ENCODE measurements at places on chromosomes 6 and 20.

GRCh38 chr6:24493945-24494820 lies 586 bp upstream of the ALDH5A1 start:
- no peak for DNase-seq

DNA sequence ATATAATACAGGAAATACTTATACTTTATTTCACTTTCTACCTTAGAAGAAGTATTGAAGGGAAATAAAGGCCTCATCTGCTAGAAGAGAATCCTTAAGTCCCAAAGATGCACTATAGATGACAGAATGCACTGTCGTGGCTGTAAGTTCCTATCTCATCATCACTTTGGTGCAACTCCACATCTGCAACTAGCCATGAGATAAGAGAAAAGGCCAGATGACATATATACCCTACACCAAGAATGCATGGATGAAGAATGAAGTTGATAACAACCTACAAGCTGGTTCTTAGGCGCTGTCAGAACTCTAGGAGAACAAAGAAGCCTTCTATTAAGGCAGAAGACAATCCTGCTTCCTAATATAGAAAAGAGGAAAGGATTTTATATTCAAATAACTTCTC lies 11.6 kb upstream of the PLN start:
- DNase-seq = no peak

DNA sequence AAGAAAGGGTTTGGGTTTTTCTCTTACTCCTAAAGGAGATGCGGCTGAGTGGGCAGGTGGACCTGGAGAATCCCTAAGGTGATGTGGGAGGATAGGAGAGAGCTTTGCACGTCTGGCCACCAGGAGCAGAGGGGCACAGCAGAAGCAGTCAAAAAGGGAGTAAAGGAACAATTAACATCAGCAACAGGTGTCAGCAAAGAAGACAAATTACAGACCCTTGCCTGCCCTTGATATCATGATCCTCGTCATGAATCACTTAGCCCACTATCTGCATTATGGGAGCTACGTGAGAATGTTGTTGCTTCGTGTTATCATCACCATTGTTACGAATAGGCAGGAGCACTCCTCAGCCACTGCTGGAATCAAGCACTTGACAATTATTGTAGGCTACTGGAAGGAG lies 25.5 kb upstream of the ARG1 start:
- no peak for DNase-seq

DNA sequence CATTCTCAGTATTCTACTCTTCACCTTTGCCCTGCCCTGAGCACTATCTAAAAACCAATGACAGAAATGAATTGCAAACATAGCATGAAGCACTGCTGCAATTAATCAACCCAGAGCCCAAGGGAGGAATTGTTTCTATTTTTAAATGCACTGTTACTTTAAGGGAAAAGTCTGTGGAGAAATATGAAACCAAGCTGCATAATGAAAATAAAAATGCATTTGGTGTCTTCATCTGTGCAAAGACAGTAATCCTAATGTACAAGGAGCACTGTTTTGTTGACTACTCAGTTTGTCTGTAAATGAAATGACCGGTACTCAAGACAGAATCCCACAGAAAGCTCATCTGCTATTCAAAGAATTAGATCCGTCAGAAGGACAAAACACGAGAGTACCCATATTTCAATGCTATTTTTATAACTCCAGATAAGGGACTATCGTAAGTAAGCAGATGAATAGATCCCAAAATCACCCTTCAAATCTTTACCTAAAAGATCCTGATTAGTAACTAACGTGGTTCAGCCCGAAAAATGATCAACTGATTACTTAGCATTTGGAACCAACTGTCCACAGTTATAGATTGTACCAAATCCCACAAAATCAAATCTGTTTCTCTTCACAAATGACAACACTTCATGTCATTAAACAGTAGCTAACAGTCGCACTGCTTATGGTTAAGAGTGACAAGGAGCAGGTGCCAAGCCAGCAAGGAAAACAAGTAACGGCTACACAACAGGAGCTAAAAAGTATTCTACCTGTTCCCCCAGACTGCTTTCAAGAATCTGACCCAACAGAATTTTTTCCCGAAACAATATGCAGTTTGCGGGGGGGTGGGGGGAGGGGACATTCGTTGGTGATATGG lies 2.4 kb downstream of the KIF13A start:
- DNase-seq = no peak
